ENCODE measurements at places on chromosomes 1 and 21.

DNA sequence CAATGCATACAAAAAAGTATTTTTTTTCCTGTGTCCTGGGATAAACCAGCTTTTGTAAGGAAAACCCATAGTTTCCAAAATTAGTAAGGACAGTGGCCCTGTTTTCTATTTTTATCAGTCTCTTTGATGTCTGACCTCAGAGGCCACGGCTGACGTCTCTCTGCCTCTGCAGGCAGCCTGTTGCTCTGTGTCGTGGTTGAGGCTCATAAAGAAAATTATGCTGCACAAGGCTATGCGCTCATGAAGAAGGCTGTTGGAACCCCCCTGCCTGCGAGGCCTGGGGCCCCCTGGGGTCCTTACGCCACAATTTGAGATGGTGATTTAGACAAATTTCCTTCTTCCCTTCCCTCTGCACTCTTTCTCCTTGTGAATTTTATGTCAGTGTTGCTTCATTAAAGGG is 48.9 kb downstream of the AGPAT3 start:
- DNase-seq = no peak

DNA sequence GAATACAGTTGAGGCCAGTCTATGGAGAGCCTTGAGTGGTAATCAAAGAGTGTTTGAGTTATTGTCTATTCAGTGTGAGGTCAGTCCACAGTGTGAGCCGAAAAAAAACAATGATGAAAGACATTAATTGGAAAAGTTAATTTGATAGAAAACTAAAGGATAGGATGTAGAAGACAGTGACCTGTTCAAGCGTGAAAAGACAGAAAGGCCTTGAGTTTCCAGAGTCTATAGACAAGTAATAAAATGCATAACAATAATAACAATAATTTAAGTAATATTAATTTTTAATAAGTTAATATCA is 90.4 kb downstream of the SLC30A10 start:
- no peak for DNase-seq

GRCh38 chr1:42646056-42646455 is 12.2 kb upstream of the PPIH start:
- DNase-seq = no peak

DNA sequence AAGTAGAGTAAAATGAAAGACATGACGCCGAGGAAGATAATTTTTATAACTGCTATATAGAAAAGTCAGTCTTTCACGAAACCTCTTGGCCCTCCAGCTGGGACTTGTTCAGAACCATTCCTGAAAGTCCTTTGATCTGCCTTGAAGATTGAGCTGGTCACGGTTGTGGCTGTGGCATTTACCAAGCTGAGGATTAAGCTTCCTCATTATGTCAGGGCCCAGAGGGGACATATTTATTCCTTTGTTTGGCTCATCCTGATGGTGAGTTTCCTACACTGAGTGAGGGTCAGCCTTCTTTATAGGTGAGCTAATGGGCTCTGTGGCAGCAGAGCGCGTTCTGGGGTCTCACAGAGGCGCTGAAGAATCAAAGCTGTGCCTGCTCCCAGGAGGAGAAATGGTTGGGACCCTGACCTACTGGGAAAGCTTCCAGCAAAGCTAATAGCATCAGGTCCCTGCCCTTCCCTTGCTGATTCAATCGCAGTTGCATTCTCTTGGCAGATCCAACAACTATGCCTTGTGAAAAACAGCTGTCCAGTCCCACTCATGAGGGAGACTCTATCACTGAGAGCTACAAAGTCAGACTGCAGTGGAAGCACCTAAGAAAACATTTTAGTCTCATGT is 43.2 kb upstream of the PBX1 start:
- no peak for DNase-seq

DNA sequence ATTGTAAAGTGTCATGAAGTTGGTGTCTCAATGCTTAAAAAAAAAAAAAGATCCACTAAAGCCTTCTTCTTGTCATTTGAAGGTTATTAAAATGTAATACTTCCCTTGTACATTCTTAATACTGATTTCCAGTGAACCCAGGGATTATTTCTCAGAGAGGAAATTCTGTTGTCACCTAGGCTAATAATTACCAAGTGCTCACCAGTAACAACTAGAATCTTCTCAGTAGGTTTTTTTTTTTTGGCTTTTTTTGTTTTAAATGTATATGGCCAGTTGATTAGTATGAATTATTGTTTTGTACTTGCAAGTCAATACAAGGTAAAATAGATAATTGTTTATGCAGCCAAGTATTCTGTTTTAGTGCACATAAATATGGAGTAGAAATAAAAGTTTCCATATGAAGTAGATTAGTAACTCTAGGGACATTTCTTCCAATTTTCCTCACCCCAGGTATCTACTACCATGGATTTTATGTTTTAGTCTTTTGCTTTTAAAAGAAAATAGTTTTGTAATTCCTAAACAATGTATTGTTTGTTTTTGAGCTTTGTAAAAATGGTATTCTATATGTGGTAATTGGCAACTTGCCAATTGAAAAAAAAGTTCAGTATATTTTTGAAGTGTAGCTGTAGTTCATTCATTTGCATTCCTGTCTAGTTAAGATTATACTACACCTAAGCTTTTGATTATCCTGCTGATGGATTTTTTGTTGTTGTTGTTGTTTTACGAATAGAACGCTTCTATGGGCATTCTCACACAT is 21.9 kb downstream of the LAMC1 start:
- no peak for DNase-seq

- DNase-seq = no peak
Measured at GRCh38 chr1:152645146-152645545, 18.0 kb upstream of the LCE2D start.

DNA sequence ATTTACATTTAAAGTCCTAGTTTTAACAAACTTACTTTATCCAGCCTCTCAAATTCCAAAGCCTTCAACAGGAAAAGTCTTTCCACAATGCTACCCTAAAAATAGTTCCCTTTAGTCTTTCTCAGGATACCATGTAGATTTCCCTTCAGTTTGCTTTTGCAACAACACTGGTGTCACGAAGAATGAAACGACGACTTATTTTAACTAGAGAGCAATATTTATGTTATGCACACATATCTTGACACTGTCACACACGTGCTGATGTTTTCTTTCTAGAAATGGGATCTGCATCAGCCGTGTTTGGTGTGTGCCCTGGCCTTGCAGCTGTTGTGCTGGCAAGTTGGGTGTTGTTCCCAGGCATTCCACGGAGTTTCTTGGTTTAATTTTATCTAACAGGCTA is 75.5 kb downstream of the SIPA1L2 start:
- DNase-seq = no peak

DNA sequence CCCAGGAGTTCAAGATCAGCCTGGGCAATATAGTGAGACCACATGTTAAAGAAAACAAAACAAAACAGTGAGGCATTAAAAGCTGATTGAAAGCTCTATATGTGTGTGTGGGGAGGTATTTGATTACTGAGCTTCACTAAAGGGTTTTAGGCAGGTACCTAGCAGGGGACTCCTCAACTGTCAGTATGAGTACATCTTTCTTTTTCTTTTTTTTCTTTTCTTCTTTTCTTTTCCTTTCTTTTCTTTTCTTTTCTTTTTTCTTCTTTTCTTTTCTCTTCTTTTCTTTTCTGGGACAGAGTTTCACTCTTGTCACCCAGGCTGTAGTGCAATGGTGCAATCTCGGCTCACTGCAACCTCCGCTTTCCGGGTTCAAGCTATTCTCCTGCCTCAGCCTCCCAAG is 8.5 kb upstream of the MYCL start:
- no peak for DNase-seq

- no peak for DNase-seq
Measured at GRCh38 chr1:63794939-63795378, 21.1 kb downstream of the ROR1 start.

- DNase-seq = no peak
Measured at GRCh38 chr21:32141318-32141633, 137.6 kb downstream of the MIS18A start.

DNA sequence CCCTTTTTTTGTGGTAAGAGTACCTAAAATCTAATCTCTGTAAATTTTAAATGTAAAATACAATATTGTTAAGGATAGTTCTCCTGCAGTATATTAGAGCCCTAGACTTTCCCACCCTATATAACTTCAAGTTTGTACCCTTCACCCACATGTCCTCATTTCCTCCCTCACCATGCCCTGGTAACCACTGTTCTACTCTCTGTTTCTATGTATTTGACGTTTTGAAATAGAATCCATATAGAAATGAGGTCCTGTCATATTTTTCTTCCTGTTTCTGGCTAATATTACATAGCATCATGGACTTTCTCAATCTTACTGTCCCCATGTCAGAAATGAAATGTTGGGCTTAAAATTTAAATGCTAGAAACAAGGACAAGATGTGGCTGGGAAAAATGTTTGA is 24.8 kb downstream of the GBP7 start:
- no peak for DNase-seq

- DNase-seq = no peak
Measured at GRCh38 chr21:36282568-36283230, 37.3 kb upstream of the MORC3 start.

- no peak for DNase-seq
Measured at GRCh38 chr1:181135437-181135731, 46.9 kb downstream of the IER5 start.

GRCh38 chr1:156073740-156074139 is 8.5 kb downstream of the MEX3A start:
- no peak for DNase-seq

DNA sequence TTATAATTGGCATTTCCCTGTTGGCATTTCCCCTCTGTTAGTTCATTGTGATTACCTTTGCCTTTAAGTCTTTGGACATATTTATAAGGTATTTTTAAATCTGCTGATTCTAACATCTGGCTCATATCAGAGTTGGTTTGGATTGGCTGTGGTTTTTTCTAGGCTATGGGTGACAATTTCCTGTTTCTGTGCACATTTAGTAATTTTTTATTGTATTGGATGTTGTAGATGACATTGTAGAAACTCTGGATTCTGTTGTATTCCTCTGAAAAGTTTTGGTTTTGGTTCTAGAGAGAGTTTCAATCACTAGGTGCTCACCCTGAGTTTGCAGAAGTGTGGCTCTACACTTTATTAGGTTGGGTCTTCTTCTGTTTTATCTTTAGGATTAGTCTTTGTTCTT is 110.1 kb upstream of the ARHGEF16 start:
- DNase-seq = no peak

DNA sequence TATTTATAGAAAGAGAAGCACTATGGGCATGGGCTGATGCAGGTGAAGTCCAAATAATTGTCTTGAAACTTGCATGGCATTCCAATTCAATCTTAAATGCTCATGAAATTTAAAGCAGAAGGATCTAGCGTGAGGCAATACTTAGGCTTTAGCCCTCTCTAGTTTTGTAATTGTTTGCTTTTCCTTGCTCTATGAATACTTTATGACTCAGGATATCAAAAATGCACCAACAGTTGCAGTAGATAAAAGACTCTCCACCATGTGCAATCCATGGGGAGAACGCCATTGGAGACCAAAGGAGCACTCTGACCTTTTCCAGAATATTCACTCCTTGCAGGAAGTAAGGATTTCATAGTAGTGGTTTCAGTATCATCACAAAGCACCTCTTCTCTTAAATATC is 436.4 kb downstream of the LRRIQ3 start:
- no peak for DNase-seq

DNA sequence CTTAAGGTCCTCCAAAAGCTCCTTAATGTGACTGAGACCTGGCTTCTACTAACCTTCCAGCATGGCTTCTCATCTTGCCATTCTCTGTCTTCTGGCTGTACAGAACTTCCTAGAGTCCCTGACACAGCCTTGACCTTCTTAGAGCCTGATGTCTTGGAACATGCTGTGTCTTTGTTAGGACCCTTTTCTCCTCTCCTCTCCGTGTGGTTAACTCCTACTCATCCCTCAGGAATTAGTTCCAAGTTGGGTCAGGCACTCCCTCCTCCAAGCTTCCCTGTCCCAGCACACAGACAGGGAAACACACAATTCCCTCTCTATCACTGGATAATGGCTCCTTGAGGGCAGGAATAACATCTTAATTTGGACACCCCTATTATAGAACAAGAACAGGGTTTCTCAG is 275.4 kb upstream of the USP24 start:
- DNase-seq = no peak

DNA sequence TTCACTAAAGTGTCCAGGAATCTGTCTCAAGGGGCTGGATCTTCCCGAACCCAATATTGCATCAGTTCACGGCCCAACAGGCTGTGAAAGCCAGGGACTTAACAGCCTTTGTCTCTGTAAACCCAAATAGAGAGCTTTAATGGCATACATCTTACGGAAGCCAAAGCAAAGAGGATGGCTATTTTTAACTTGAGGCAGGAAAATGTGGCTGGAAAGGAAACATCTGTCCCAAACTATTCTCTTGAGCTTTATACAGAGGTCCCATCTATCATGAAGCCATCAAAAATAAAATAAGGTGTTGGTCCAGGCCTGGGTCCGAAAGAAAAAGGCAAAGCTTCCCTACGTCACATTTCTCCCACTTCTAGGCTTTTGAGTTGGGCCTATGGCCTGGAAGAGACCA is 7.7 kb upstream of the CD34 start:
- DNase-seq = no peak

GRCh38 chr1:213014642-213015041 is 1.0 kb downstream of the ANGEL2 start:
- DNase-seq = no peak

DNA sequence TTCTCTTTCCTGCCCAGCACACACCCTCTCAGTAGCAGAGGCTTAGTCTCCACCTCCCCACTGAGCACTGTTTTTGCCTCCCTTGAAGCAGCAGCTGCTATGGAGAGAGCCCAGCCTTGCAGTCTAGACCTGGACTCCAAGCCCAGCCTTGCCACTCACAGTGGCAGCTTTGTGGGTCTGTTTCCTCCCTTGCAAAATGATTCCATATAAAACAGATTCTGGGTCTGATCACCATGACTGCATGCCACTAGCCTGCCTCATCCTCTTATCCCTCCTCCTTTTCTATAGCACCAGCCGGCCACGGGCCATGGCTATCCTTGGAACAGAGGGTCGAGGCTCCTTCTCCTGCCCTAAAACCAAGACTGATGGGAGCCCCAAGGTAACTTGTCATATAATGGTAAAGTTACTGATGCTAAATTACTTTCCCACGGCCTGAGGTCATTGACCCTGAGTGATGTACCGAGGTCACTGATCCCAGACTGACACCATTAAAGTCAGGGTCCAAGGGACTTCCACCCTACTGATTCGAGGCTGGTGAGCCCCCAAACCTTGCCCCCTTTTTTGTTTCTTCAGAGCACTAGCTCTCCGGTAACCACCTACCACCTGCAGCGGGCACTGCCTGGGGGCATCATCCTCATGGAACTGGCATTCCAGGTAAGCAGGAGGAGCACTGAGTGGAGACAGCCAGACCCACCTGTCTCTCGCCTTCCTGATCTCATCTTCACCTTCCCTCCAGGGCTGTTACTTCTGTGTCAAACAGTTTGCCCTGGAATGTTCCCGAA is 7.9 kb downstream of the HYI start:
- DNase-seq = no peak

GRCh38 chr1:162832470-162832869 is 28.5 kb downstream of the CCDC190 start:
- no peak for DNase-seq

DNA sequence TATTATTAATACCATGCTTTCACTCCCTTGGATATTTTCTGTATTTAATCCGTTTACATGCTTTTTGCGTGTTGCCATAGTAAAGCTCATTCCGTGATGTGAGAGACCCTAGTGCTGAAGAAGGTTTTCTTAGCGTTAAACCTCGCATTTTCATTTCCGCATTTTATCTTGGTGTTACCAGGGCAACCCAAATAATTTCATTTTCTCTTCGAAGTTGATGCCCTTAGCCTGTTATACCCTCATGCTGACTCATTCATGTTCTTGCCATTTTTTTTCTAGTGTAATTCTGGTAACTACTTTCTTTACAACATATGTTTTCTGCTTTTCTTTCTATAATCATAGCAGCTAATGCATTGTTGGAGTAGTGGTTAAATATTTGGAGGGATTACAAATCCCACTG is 37.2 kb downstream of the LRRC8C start:
- DNase-seq = no peak
